ENCODE measurements at places on chromosomes 5 and 9. TPM values are rescaled to one million over a fixed set of nuclear protein-coding genes. Genes with fewer than 3 reads are reported as not detected.
A peak's percentile ranks its signal among the peaks of the same experiment; 100 is the strongest.

Gene PFDN1
- 91.9 TPM for total RNA-seq

Gene TMC1
- not detected for total RNA-seq

Gene PDGFRB
- total RNA-seq = 0.66 TPM

Gene PSAT1
- 52.5 TPM for total RNA-seq

Gene FCN2
- not detected for total RNA-seq

Gene TMED9
- total RNA-seq = 261 TPM

Gene GPX3
- not detected for total RNA-seq

Gene IFNA21
- total RNA-seq = not detected

Gene CTSV
- 11.4 TPM for total RNA-seq

Gene PRRC1
- total RNA-seq = 56.4 TPM

Gene ADAMTS12
- 0.18 TPM for total RNA-seq

Gene TMOD1
- total RNA-seq = not detected

Gene PCDHA9
- 0.22 TPM for total RNA-seq

Gene CEP72
- total RNA-seq = 23.6 TPM

DNA sequence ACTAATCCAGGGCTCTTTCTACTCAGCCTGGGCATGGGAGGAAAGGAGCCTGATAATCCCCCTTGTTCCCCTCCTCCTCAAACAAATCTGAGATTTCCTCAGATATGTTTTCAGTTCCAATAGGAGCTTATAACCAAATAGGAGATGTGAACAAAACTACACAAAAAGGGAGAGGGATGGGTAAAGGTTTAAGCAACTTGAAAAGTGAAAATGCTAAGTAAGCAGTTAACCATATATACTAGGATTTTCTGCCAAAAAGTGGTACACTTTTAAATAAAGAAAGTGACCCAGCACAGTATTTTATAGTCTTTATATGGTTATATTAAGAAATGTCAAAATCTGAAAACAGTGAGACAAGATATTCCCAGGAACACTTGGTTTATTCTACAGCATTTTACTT lies 275.7 kb downstream of the BNC2 start:
- H3K36me3 ChIP-seq = no peaks in the 10 kb centered on the region
- no peak for DNase-seq
- no peak overlapping the region for H3K27ac ChIP-seq
- no peak overlapping the region for H3K4me3 ChIP-seq
- H3K27me3 ChIP-seq = no peaks in the 10 kb centered on the region
- H3K4me1 ChIP-seq = no peaks in the 10 kb centered on the region

DNA sequence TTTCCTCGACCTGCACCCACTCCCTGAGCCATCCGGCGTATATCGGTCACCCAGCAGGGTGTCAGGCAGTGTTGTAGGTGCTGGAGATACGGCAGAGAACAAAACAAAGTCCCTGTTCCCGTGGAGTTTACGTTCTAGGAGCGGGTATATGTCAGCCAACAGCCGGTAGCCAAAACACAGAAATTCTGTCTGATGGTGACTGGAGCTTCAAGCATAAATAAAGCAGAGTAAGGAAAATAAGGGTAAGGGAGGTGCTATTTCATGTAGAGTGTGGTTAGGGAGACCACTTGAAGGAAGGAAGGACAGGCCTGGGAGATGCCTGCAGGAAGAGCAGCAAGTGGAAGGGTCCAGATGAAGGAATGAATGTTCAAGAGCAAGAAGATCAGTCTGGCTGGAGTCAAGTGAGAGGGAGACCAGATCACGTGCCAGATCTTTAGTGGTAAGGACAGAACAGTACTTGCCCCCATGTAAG lies 783 bp upstream of the ZFR start:
- H3K4me1 ChIP-seq = peaks cover 24% of the 10 kb centered on the region
- peaks cover 3% of the 10 kb centered on the region for H3K36me3 ChIP-seq
- no peaks in the 10 kb centered on the region for H3K27me3 ChIP-seq
- 0 out of 2 replicates have a peak overlapping the region, but pooled peaks have one; percentile 87 for H3K4me3 ChIP-seq
- no peak overlapping the region for H3K27ac ChIP-seq

GRCh38 chr5:31226651-31227050 lies 33.2 kb downstream of the CDH6 start:
- DNase-seq = no peak
- H3K4me3 ChIP-seq = no peak overlapping the region
- no peak overlapping the region for H3K27ac ChIP-seq
- H3K36me3 ChIP-seq = no peaks in the 10 kb centered on the region
- H3K4me1 ChIP-seq = no peaks in the 10 kb centered on the region

- no peak overlapping the region for H3K27ac ChIP-seq
- H3K4me1 ChIP-seq = no peaks in the 10 kb centered on the region
- no peaks in the 10 kb centered on the region for H3K36me3 ChIP-seq
- H3K27me3 ChIP-seq = no peaks in the 10 kb centered on the region
These were observed 9.9 kb downstream of the PAPPA start for GRCh38 chr9:116163293-116164055.

DNA sequence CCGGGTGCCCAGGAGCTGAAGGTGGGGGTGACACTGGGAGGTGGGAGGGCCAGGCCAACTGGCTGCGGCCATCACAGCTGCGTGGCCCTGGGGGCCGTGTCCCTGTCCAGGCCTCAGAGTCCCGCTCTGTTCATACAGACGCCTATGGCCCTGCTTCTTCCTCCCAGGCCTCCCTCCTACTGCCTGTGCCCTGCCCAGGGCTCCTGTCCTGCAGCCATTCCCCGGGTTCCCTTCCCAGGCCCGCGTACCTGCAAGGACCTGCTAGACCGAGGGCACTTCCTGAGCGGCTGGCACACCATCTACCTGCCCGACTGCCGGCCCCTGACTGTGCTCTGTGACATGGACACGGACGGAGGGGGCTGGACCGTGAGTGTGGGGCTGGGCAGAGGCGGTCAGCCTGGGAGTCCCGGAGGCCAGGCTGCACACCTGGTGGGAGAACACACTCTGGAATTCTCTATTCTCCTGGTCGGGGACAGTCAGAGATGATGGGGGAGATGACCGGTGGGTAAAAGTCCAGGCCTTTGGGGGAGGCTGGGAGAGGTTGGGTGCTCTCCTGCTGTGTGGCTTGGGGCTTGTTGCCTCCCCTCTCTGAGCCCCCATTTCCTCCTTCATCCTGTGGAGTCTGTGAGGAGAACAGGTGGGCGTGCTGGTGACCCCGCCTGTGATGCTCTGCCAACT lies 4.5 kb downstream of the FCN2 start:
- DNase-seq = no peak
- no peaks in the 10 kb centered on the region for H3K36me3 ChIP-seq
- H3K4me1 ChIP-seq = no peaks in the 10 kb centered on the region
- 0 out of 2 replicates have a peak, but pooled peaks cover 9% of the 10 kb centered on the region for H3K27me3 ChIP-seq
- no peak overlapping the region for H3K27ac ChIP-seq

DNA sequence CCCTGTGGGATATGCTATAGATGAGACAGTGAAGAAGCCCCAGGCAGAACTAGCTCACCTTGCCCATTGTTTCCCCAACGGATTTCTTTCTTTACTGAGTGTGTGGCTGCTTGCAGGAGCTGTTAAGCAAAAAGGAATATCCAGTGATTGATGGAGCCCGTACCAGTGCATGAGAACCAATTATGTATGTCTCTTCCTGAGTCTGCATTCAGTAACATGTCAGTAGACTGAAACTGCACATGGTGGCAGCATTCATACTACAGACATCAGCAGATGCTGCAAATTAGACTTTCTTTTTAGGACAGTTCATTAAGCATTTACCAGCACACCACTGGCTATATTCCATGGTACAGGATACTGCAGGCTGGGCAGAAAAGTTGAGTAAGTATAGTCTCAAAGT lies 90.3 kb upstream of the PLCXD3 start:
- no peak for DNase-seq
- H3K4me3 ChIP-seq = no peak overlapping the region
- no peaks in the 10 kb centered on the region for H3K27me3 ChIP-seq
- no peak overlapping the region for H3K27ac ChIP-seq
- H3K36me3 ChIP-seq = no peaks in the 10 kb centered on the region
- H3K4me1 ChIP-seq = no peaks in the 10 kb centered on the region

- no peak overlapping the region for H3K4me3 ChIP-seq
- no peak for DNase-seq
- H3K27ac ChIP-seq = no peak overlapping the region
- H3K36me3 ChIP-seq = no peaks in the 10 kb centered on the region
These were observed 40.9 kb downstream of the CACNA1B start for GRCh38 chr9:137918331-137919094.

DNA sequence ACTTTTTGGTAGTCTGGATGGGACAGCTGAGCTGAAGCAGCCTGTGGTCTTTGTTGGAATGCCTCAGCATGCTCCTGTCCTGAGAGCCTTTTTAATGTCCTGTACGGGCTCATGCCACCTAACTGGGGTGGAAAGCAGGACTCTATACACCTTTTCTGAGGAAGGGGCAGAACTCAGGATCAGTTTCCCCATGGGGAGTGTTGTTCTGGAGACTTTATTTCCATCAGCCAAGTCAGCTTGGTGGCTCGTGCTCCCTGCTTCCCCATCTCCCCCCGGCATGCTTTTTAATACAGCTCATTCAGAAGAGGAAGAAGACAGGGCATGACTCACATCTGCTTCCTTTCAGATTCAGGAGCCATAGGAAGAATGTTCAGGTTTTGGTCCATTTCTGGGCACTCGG lies 5.1 kb upstream of the SEPTIN8 start:
- H3K36me3 ChIP-seq = no peaks in the 10 kb centered on the region
- H3K27me3 ChIP-seq = no peaks in the 10 kb centered on the region
- H3K27ac ChIP-seq = no peak overlapping the region
- peaks cover 15% of the 10 kb centered on the region for H3K4me1 ChIP-seq

DNA sequence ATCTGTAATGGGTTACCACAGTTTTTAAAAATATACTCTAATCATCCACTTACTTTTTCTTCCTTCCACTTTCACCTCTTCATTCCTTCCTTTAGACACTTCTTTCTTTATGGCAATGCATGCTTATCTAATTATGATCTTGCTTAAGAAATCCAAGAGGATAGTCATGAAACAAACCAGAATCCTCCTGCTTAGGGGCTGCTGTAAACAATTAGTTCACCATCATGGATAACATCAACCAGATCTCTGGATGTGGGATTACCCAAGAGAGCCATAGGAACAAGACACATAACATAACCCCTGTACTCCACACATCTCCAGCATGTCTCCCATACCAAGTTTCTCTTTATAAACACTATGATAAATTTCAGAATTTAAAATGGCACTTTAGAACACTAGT lies 713.4 kb upstream of the PTPRD start:
- H3K27ac ChIP-seq = no peak overlapping the region
- no peak overlapping the region for H3K4me3 ChIP-seq
- no peaks in the 10 kb centered on the region for H3K4me1 ChIP-seq
- no peaks in the 10 kb centered on the region for H3K27me3 ChIP-seq
- H3K36me3 ChIP-seq = no peaks in the 10 kb centered on the region

DNA sequence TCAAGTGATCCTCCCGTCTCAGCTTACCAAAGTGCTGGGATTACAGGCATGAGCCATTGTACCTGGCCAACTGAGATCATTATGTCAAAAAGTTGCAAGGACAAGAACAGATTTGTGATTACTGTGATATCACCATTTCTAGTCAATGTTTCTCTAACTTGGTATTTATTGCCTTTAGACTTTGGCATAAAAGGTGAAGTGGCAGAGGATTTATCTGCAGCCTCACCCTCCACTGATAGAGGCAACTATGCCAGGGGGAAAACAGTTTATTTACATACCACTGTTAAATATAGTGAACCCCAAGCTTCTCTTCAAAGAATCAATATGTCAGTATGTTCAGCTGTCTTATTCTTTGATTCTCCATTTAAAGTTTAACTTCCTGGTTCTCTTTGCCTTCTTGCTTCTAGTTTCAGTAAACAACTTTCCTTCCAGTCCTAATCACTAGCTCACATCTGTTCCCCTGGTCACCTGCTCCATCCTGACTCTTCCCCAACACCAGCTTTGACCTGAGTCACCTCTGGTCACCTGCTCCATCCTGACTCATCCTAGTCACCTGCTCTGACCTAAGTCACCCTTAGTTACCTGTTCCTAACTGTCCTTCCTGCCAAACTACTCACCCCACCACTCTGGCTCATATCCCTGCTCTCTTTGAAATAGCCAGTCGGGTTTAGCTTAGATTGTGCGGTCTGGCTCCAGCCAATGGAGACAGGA lies 29.9 kb downstream of the SEMA6A start:
- H3K36me3 ChIP-seq = no peaks in the 10 kb centered on the region
- H3K27ac ChIP-seq = no peak overlapping the region
- no peaks in the 10 kb centered on the region for H3K27me3 ChIP-seq
- no peak for DNase-seq

DNA sequence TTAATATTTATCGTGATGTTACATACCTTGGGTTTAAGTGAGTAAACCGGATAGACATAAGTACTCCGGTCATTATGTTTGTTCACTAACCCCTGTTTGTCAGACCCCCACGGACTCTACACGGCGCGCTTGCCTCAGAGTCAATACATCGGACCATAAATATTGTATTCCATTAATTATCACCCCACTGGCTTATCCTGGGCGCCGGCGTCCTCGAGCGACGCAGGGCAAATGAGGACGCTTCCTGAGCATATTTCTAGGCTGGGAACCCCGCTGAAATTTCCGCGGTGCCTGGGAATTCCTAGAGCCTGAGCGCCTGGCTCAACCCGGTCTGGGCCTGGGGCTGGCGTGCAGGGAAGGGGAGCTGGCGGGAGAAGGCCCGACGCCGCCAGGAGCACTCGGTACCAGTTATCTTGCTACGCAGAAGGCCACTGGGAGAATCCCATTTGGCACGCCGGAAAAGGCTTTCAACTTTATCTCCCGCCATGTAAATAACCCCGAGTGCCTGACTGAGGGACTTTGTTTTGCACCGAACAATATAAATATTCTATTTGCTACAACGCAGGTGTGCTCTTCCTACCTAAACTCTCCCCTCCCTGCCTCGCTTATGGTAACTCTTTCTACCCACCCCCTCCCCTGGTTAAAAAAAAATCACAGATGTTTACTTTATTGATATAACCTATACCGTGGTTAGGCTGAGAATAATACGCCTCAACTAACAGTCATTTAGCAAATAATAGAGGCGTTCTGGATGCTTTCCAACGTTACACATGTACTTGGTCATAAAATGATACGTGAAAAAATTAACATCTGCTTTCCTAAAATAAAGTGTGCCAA lies 19.4 kb downstream of the NR2F1 start:
- no peak overlapping the region for H3K4me3 ChIP-seq
- peak; percentile 55 for DNase-seq
- no peak overlapping the region for H3K27ac ChIP-seq

DNA sequence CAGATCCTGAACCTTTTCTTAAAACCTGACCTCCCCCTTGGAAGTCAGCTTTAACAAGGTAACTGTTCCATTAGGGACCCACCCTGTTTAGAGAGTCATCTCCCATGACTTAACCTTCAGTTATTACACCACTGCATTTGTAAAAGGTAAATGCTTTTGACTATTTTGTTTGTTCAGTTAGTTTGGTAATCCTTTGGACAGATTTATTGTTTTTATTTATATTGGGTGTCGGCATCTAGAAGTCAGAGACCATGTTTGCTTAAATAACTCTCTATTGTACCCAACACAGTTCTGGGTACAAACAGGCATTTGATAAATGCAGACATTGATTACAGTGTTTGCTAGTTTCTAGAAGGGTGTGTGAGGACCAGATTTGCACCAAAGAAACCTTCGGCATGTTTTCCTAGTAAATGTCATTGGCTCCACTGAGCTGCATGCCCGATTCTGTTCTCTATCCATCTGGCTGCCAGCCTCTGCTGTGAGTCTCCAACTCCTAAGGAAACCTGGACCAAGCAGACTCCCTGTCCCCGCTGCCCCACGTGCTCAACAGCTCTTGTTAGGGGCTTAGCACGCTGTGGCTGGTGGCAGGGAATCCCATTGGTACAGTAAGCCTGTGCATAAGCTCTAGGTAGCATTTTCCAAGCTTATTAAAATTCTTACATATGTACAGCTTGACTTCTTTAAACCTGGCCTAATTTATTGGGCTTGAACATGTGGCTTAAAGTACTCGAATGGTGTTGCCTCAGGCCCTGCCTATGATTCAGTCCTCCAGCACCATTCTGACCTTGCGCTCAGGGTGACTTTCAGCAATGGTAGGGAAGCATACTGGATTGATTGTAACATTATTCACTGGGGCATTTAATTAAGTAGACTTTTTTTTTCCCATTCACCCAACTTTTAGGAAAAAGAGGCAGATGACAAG lies 6.6 kb downstream of the PCBD2 start:
- H3K4me3 ChIP-seq = no peak overlapping the region
- no peak overlapping the region for H3K27ac ChIP-seq
- no peaks in the 10 kb centered on the region for H3K27me3 ChIP-seq
- no peak for DNase-seq
